Lung microvascular endothelial cell (primary cell): ENCODE measurements at places on chromosomes 11 and 22. TPM values are rescaled to one million over a fixed set of nuclear protein-coding genes. Genes with fewer than 3 reads are reported as not detected.

Gene APOL5
- not detected in 2 replicates for total RNA-seq

Gene MRGPRX4
- total RNA-seq = 0.79 and 0.87 TPM in 2 replicates

Gene CLTCL1
- total RNA-seq = 2.0 and 4.0 TPM in 2 replicates

Gene MFNG
- 89.8 and 137 TPM in 2 replicates for total RNA-seq

Gene DUSP8
- total RNA-seq = 0.22 and 0.40 TPM in 2 replicates

Gene WNT11
- 0.40 TPM in 1 of 2 replicates, not detected in the other for total RNA-seq

Gene SLC2A11
- total RNA-seq = 4.0 and 4.4 TPM in 2 replicates

Gene KCNJ11
- total RNA-seq = 0.22 and 0.40 TPM in 2 replicates

Gene APOBEC3F
- 4.4 and 5.4 TPM in 2 replicates for total RNA-seq

Gene CNTF
- 0.99 and 1.1 TPM in 2 replicates for total RNA-seq

Gene MAP6
- 0.20 and 0.22 TPM in 2 replicates for total RNA-seq

Gene XBP1
- 53.0 and 105 TPM in 2 replicates for total RNA-seq

Gene PKNOX2
- total RNA-seq = not detected in 2 replicates

Gene CFL1
- total RNA-seq = 687 and 848 TPM in 2 replicates

Gene KCNJ1
- total RNA-seq = under 0.01 and 0.22 TPM in 2 replicates

Gene PIWIL4
- total RNA-seq = 0.65 and 0.79 TPM in 2 replicates

Gene NLRP10
- total RNA-seq = not detected in 2 replicates

Gene GGT5
- total RNA-seq = 1.8 and 7.4 TPM in 2 replicates
